Central memory CD4-positive, alpha-beta T cell (primary cell): ENCODE measurements at places on chromosomes 5 and 9.

GRCh38 chr5:132839426-132840301 is 9.2 kb upstream of the SHROOM1 start:
- DNase-seq = no peak

DNA sequence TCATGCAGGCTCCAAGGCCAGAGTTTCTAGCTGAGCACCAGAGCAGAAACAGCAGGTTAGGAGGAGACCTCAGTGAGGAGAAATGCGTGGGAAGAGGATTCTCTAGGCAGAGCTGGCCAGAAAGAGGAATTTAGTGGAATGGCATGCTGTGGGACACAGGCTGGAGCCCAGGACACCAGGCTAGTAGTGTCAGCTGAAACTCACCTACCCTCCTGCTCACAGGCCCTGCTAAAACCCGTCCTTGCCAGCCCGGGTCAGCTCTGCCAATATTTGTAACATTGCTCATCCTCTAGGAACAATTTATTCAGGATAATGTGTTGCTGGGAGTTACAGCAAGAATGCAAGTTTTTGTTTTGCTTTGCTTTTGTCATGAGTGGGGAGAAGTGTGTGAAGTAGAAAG is 40.2 kb upstream of the AGXT2 start:
- no peak for DNase-seq

- no peak for DNase-seq
These were observed 328.0 kb downstream of the ZNF608 start for GRCh38 chr5:124418390-124418789.

DNA sequence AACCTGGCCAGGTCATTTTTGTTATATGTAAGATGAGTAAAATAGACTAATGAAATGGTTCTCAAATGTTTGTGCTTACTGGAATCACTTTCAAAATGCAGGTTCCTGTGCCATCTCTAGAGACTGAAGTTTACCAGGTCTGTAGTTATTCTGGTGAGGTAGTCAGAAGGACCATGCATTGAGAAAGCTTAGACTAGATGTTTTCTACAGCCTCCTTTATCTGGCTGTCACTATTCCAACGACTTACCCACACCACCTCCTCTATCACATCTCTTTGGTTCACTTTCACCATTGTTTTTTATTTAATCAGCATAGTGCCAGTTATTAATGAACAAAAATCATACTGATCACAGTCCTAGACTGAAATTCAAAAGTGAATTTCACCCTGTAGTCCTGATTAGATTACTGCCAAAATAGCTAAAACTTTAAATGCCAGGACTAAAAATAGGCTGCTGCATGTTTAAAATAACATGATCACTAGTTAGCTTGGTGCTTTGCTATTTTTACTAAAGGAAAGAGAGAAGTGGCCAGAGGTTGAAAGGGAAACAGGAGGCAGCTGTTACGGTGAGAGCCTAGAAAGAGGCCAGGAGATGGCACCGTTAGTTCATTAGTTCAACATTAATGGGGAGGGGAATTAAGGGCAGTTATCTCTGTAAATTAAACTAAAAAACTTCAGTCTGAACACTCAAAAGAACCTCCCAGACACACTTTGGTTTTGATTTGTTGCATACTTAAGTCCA is 13.9 kb upstream of the FNIP1 start:
- no peak for DNase-seq

- no peak for DNase-seq
These were observed 2.4 kb upstream of the DBN1 start for GRCh38 chr5:177475563-177476427.

DNA sequence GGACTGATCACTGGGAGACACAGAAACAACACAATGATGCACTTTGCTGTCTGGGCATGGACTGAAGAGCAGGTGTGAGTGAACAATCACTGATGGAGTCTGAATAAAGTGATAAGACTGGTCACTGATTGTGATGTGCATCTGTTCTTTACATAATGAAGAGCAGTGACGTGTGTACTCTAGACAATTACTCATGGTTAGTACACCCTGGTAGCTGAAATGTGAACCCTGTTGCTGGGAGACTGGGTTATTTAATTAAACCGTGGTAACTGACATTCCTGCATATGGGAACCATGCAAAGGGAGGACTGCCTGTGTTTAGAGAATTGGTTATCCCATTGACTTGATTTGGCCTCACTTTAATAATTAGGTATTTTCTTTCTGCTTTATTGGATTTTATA is 202.9 kb downstream of the NR2F1-AS1 start:
- no peak for DNase-seq

DNA sequence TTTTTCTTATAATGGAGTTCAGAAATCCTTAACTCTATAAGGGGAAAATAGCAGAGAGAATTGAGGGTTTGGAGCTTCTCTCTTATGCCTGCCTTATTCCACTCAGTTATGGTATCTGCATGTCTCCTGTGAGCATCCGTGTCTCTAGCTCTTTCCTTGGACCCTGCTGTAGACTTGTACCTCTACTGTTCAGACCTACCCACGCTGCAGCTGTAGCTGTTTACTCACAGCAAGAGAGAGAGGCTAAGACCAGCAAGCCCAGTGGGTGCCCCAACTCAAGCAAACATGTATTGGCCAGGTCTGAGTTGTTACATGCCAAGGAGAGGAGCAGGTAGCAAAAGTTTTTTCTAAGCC is 7.1 kb upstream of the PCSK1 start:
- DNase-seq = no peak

- no peak for DNase-seq
These were observed 522 bp downstream of the CDK20 start for GRCh38 chr9:87973730-87974292.

DNA sequence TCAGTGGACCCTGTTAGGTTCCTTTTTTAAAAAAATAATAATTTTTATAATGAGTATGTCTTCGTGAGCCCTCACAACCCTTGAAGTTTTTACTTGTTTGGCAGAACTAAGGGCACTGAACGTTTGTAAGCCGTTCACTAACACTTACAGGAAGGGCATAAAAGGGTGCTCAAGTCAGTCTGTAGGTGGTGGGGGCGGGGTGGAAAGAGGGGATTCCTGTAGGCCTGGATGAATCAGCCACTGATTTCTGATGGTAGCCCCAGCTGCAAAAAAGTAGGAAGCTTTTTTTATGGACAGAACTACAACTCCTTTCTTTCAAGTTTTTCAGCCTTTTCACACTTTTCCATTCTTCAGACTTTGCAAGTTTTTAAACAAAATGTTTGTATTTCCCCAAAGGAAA is 35.8 kb downstream of the PIK3R1 start:
- DNase-seq = peak; percentile 25

GRCh38 chr5:33852837-33853236 is 39.0 kb downstream of the ADAMTS12 start:
- no peak for DNase-seq

- DNase-seq = no peak
These were observed 79.8 kb downstream of the ARSB start for GRCh38 chr5:78905084-78905938.

GRCh38 chr9:87498046-87498810 is 561 bp downstream of the DAPK1 start:
- DNase-seq = no peak

- no peak for DNase-seq
These were observed 61.5 kb downstream of the OSTF1 start for GRCh38 chr9:75149841-75150241.

DNA sequence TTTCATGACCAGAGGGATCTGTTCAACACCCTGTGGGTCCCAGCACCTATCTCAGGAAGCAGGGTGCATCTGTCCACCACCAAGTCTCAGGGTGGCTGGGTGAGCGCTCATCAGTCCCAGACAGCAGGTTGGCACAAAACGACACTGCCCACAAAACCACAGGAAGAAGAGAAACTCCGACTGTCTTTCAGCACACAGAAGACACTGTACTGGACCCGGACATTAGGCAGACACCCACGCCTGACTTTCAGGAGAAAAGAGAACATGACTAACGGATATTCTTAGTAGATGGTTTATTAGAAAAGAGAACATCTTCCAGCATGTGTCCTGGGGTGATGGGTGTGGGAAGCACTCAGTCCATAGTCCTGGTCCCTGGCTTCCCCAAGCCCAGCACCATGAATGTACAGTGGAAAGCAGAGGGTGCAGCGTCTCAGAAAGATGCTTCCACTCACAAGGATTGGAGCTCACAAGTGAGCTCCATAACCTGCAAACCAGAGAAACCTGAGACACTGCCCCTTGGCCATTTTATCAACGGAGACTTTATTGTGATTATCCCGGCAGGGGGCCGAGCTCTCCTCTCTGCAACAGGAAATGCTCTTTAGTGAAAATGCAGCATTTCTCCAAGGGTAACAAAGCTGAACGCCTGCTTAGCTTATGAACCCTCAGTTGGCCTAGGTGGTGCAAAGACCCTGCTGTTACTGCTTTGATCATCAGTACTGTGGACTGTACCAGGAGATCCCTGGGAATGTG is 35.8 kb upstream of the LCP2 start:
- DNase-seq = peak; percentile 72

- DNase-seq = no peak
These were observed 267.4 kb upstream of the VLDLR start for GRCh38 chr9:2354216-2354615.

GRCh38 chr5:100792781-100793180 is 110.3 kb downstream of the ST8SIA4 start:
- DNase-seq = no peak

DNA sequence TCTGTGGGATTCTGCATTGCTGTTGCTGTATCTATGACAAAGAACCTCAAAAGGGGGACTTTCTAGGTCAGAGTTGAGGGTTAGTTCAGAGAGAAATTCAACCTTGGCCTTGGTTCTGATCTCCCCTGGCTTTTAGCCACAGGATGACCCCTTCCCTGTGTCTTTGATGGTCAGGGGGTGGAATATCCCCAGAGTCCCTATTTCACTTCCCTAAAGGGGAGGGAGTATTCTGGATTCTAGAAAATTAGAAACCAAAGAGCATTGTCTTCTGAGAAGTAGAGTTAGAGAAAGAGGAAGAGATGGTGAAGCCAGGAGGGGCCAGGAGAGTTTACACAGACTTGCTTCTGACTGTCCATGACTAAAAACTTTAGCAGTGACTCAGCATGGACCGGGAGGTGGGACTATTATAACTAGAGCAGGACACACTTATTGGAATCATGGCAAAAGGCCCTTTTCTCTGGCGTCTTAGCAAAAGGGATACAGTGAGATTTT is 56.2 kb upstream of the LPAR1 start:
- DNase-seq = no peak

DNA sequence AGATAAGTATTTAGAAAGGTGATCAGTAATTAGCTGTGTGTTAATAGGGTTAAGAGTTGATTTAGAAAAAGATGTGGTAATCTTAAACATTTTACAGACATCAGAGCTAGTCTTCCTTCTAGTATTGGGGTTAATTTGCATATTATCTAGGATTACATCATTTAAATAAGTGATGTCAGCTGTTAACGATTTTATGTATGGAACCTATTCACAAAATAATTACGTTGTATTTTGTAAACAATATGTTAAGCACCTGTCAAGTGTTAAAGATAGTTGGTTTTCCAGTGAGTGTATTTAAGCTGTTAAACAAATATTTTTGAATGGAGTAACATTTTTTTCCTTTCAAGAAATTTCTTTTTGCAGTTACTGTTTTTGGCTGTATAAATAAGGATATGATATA is 2.2 kb downstream of the DCP2 start:
- no peak for DNase-seq

DNA sequence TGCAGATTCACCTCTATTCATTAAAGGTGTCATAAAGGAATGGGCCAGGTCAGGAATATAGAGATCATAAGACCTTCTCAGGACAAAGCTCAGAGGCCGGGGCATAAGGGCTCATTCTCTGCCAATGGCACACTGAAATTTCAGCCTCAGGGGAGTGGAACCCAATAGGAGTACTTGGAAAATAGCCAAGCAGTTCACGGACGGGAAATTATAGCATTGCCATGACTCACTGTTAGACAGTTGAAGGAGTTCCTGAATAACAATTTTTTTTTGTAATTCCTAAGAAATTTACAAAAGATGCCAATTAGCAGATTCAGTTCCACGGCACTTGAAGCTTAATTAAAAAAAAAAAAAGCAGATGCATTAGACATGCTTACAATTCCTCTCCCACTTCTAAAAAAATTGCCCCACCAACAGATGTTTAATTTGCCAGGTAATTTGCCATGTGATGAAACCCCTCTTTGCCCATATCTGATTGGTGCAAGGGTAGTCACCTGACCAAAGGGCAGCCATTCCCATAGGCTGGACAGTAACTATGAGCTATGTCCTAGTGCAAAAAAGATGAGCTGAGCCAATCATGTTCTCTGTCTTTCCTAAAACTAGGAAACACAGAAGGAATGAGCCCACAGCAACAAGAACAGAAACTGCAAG is 58.6 kb downstream of the PTCD2 start:
- no peak for DNase-seq
